ENCODE measurements at places on chromosomes 16 and 17. TPM values are rescaled to one million over a fixed set of nuclear protein-coding genes. Genes with fewer than 3 reads are reported as not detected.

Gene ODAD4
- 0.64 TPM for total RNA-seq

Gene MARCHF10
- total RNA-seq: not detected

- peak; percentile 81 for DNase-seq
These were observed 4.5 kb downstream of the ARHGAP27 start for GRCh38 chr17:45428050-45428617.

GRCh38 chr17:78040440-78041385, 82.2 kb downstream of the TNRC6C start:
- DNase-seq: peak; percentile 36

GRCh38 chr16:68479271-68479670, 31.0 kb upstream of the SMPD3 start:
- no peak for DNase-seq

GRCh38 chr17:10605221-10605783, 51.8 kb downstream of the MYH3 start:
- DNase-seq: no peak

Data from HT-29 (cell line).